NCI-H2227 treated with DMSO at 0.1 percent for 48 hours (cell line): ENCODE measurements at places on chromosomes 13 and 19.
A peak's percentile ranks its signal among the peaks of the same experiment; 100 is the strongest.

- DNase-seq: no peak
Observed at GRCh38 chr13:103952183-103952582, 886.0 kb upstream of the SLC10A2 start.

GRCh38 chr19:18193388-18194180 lies 566 bp downstream of the MPV17L2 start:
- no peak for DNase-seq

- DNase-seq: no peak
Observed at GRCh38 chr13:33383724-33384577, 98.4 kb upstream of the STARD13 start.

- no peak for DNase-seq
Observed at GRCh38 chr13:46176756-46177155, 5.2 kb downstream of the LCP1 start.

- no peak for DNase-seq
Observed at GRCh38 chr13:45084515-45084914, 35.8 kb upstream of the GTF2F2 start.

DNA sequence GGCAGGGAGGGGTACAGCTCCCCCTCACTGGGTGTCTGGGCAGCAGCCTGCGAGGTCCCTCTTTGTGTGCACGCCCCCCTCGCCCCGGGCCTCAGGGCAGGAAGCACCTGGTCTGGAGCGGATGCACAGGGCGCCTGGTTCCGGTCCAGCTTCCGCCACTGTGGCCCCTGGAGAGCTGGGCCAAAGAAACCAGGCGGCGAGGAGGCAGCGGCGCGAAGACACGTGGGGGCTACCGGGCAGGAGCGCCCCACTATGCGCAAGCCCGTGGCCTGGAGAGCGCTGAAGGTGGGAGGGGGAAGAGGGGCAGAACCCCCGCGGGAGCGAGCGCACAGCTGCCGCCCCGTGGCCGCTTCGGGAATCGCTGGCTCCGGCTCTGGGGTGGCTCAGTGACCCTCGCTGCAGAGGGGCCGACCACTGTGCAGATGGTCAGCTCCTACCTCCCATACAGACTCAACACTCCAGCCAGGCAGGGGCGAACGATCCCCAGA lies 1.7 kb upstream of the LYL1 start:
- no peak for DNase-seq

GRCh38 chr19:1045247-1045603 lies 5.3 kb downstream of the ABCA7 start:
- DNase-seq: no peak

DNA sequence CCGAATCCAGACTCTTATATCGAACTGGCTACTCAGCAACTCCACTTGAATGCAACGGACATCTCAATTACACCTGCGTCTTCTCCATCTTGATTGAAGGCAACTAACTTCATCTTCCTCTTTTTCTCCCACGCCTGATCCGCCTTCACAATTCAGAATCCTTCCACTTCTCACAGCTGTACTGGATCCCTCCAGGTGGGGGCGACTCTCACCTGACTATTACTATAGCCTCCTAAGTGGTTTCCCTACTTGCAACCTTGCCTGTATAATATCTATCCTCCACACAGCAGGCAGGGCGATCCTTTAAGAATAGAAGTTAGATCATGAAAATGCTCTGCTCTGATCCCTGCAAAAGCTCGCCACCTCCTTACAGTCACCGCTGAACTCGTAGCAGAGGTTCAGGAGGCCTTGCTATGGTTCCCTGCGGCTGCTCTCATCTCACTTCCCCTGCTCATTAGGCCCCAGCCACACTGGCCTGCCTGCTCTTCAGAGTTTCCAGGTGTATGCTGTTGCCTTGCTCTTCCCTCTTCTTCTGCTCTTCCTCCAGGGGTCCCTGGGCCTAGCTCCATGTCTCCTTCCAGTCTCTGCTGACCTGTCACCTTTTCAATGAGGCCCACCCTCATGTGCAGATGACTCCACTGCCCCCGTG lies 31.9 kb downstream of the RFXAP start:
- no peak for DNase-seq

- DNase-seq: no peak
Observed at GRCh38 chr19:4086411-4086867, 19.7 kb upstream of the ZBTB7A start.

DNA sequence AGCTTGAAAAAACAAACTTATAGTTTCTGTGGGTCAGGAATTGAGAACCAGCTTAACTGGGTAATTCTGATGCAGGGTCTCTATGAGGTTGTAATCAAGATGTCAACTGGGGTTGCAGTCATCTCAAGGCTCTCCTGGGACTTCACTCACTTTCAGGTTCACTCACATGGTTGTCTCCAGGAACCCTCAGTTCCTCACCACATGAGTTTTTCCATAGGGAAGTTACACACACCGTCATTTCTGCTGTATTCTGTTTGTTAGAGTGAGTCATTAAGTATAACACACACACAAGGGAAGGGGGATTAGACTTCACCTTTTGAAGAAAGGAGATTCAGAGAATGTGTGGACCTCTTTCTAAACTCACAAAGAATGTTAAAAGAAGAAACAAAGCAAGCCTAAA lies 34.9 kb upstream of the MLNR start:
- DNase-seq: no peak

DNA sequence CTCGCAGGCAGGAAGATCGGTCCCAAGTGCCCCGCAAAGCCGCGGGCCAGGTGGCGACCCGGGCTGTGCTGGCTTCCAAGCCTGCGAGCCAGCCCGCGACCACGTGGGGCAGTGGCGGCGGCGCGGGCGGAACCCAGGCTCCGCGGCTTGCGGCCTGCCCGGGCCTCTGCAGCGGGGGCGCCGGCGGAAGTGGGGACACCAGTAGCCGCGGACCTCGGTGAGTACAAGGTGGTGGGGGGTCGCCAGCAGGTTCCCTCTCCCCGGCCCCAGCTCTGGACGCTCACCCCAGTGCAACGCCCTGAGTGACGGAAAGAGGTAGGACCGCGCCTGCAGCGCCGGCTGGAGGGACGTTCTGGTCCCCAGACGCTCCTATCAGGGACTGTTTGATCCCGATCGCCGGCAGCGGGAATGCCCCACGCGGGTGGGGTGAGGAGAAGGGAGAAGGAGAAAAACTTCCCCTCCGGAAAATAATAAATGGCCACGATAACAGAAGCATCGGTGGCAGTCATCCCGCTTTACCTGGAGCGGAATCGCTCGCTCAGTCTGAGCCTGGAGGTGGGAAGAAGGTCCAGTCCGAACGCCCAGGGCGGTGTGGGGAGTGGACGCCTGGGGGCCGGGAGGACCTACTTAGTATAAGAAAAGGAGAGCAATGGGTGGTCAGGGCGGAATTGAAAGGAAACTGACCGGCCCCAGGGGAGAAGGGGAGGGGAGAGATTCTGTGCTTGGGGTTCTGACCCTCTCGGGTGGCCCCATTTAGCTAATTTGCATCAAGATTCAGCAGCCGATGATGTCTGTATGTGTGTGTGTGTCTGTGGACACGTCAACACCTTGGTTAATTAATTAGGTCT lies at the start of gene GEMIN7:
TSS of gene GEMIN7 (plus strand) at position 198 of the 848 bp plus-strand sequence. CDS start 10,855 bp downstream, outside the sequence.
- DNase-seq: peak; percentile 31

GRCh38 chr13:38713046-38713445 lies 26.2 kb downstream of the FREM2 start:
- DNase-seq: no peak

DNA sequence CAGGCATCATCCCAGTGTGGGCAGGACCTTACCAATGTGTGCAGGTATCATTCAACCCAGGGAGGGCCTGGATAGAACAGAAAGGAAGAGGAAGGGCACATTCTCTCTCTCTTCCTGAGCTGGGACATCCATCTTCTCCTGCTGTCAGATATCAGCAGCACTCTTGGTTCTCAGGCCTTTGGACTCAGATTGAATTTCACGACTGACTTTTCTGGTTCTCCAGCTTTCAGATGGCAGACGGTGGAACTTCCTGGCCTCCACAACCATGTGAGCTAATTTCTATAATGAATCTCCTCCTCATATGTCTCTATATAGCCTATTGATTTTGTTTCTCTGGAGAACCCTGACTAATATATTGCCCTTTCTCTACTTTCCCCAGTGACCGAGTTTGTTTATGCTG lies 77.3 kb downstream of the OLFM4 start:
- DNase-seq: no peak

DNA sequence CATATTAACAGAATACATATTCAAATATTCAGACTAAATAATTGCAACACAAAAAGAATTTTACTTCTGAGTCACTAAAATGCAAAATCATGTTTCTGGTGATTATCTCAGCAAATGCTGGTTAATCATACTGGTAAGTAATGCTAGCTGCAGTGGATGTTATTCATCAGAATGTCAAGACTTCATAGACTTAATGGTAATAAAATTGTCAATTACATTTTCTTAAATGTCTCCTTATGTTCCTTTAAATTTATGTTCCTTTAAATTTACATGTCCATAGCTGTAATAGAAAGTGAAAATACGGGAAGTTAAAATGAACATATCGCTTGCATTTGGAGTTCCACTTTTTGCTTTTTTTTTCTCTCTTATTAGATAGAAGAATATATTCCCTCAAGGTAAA lies 853.0 kb downstream of the SLITRK6 start:
- DNase-seq: no peak

DNA sequence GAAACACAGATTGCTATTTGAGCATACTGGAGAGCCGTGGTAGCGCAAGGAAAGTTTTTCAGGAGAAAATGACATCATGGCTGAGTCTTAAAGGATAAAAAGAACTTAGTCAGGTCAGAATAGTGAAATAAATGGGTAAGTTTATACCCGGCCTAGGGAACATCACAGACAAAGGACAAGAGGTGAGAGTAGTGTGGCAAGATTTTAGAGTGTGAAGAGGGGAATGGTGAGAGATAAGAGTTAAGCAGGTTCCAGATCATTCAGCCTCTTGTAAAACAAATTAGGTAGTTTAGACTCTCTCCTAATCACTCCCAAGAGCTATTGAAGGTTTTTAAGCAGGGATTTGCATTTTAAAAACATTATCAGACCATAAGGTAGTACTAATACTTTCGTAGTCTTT lies 116.0 kb upstream of the MAB21L1 start:
- no peak for DNase-seq

DNA sequence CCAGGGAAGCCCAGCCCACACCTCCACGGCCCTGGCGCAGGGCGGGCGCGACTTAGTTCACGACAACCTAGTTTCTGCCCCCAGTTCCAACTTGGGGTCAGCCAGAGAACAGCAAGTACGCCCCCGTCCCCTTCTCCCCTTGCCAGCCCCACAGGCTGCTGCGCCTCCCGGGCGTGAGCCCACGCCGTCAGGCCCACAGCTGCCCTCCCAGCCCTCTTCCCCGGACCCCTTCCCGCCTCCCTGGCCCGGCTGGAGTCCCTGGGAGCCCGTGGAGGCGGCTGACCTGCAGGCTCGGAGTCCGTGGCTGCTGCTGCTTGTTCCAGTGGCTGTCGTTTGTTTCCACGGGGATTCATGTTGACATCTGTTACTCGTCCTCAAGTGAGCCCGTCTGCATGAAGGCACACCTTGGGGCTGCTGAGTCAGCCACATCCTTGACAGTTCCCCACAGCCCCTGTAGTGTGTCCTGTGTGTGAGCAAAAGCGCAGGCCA lies 86.0 kb downstream of the ATP11A start:
- no peak for DNase-seq

GRCh38 chr13:111531505-111531904 lies 211.1 kb downstream of the TEX29 start:
- peak; percentile 50 for DNase-seq
